ENCODE measurements at places on chromosomes 5 and 9.

GRCh38 chr9:126053913-126054312 lies 272.7 kb upstream of the MVB12B start:
- DNase-seq, result no peak

DNA sequence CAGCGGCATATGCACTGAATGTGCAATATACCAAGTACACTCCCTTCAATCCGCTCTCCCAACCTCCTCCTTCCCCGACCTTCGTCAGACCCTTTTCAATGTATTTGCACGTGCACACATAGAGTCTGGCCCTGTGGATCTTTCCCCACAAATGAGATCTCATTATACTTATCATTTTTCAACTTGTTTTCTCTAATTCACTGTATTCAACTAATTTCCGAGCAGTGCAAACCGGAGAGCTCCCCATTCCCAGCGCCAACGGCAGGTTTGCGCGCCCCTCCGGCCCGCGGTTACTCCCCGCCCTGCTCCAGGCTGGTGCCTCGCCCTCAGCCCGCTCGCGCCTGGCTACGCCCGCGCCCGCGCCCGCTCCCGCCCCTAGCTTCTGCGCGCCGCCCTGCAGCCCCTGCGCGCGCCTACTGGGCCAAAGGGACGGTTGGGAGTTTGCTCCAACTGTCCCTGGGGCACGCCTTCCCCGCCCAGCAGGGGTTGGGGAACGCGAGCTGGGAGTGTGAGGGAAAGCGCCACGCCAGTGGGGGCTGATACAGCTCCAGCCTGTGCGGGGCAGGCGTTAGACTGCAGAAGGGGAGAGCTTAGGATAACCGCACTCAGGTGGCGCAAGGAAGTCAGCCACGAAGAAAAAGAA lies 3.3 kb upstream of the CDC20B start:
- no peak for DNase-seq

DNA sequence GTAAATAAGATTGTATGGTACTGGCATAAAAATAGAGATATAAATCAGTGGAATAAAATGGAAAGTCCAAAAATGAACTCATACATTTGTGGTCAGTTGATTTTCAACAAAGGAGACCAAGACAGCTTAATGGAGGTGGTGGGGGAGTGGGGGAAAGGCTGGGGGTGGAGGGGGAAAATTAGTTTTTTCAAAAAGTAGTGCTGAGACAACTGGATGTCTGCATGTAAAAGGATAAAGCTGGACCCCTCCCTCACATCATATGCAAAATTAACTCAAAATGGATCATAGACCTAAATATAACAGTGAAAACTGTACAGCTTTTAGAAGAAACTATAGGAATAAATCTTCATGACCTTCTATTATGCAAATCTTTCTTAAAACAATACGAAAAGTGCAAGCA lies 107.0 kb downstream of the HMHB1 start:
- no peak for DNase-seq

GRCh38 chr9:93827545-93828330 lies 127.4 kb downstream of the BARX1 start:
- no peak for DNase-seq

- DNase-seq, result no peak
Measured at GRCh38 chr9:131420980-131421624, 27.2 kb downstream of the PRRC2B start.

GRCh38 chr5:151202381-151203139 lies 21.3 kb downstream of the CCDC69 start:
- peak; percentile 36 for DNase-seq

DNA sequence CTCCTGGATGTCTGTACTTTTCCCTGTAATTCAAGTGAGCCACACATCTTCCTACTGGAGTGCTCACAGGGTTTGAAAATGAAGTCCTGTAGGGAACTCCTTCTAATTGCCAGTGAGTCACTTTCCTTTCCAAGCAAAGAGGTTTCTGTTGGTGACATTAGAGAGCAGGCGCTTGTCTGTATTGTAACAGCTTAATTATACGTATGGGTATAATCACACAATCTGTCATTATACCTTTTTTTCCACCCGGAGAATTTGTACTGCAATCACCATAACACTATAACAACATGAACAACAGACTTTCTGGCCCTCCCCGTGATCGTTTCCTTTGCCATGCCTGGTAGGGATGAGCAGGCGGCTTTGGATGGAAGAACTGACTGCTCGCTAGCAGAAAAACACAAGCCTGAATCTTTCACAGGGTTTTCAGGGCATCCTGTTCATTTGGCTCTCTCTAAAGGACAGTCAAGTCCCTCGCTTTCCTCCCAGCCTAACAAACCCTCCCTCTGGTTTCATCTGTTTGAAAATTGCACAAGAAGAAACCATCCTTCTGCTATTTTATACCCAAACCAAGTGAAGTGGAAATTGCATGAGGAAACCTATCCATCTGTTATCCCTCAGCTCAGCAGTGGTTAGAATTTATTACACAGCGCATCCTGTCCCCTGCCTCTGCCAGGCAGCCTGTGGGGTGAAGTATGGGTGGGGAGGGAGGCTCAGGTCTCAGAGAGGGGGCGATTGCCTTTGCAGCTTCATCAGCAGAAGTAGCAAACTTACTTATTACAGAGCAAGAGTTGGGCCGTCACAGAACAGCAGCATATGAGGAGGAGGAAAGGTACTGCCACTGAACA lies 307.0 kb upstream of the TLE4 start:
- no peak for DNase-seq

- no peak for DNase-seq
Measured at GRCh38 chr5:89989776-89990175, 419.8 kb downstream of the CETN3 start.

DNA sequence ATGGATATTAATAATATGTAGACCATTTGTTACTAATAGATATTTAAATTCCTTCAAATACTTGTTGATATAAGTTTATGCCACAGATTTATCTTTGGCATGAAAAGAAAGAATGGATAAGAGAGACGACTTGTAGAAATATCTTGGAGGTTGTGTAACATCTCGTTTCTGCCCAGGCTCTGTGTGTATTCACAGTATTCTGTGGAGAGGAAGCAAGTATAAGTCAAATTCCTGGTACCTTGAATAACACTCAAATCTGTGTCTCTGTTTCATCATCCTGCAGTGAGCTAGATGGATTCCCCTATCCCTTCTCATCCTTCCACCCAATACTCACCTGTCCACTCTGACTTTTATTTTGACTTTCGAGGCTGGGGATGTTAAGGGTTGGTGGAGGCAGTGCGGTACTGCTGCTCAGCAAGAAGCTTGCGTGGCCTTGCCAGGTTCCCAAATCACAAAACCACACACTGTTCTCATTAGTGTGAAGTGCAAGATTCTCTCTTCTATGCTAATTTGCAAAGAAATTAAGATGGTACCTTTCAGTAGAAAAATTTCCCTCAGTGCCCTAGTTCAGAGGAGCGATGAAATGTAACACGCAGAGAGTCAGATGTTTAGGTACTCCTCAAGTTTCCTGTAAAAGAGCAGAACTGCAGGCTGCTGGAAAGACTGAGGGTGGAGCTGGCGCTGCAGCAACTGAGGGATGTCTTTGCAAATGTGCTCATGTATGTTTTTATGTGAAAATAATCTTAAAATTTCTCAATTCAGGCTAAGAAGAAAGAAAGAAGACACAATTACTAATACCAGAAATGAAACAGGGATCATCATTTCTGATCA lies 42.6 kb upstream of the ANKRD18A start:
- no peak for DNase-seq

DNA sequence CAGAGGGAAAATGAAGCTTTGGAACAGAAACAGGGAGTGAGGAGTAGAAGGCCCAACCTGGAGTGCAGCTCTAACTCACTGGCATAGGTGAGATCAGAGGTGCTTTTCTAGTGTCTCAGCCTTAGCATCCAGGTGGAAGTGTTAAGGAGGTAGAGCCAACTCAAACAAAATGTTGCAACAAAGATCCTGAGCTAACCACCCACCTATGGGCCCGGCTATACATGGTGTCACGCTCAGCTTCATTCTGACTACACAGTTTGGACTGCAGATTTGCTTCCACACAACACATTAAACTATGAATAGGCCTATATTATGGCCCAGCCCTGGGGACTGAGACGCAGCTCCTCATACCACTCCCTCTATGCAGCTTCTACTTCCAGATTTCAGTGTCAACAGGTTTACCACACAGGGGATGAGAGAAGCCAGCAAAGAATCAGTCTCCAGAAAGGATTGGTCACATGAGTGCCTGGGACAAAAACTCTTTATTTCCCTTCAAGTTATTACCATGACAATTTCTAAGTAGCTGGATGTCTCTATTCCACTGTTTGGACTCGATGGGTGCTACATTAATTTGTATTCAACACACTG lies 9.0 kb downstream of the C5orf63 start:
- no peak for DNase-seq

GRCh38 chr5:5421149-5421960 lies 1.1 kb upstream of the ICE1 start:
- no peak for DNase-seq

All from stimulated activated CD4-positive, alpha-beta T cell treated with anti-CD3 and anti-CD28 coated beads, Interleukin-2, amount 100 ng/mL, for 4 hours (primary cell).